Stimulated activated CD8-positive, alpha-beta memory T cell treated with anti-CD3 and anti-CD28 coated beads, Interleukin-2, amount 100 ng/mL, for 48 hours (primary cell): ENCODE measurements at places on chromosomes 4 and X.

GRCh38 chr4:14165222-14165920 is 537.8 kb upstream of the BOD1L1 start:
- DNase-seq, result no peak

DNA sequence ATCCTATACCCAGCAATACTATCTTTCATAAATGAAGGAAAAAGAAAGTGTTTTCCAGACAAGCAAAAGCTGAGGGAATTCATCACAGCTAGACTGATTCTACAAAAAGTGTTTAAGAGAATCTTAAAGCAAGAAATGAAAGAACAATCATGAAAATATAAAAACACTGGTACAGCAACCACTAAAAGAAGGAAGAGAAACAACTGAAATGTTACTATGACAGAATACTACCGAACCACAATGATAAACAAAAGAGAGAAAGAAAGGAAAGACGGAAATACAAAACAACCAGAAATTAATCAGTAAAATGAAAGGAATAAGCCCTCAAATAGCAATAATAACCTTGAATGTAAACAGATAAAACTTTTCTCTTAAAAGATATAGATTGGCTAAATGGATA is 110.8 kb upstream of the AFF2 start:
- DNase-seq, result no peak

DNA sequence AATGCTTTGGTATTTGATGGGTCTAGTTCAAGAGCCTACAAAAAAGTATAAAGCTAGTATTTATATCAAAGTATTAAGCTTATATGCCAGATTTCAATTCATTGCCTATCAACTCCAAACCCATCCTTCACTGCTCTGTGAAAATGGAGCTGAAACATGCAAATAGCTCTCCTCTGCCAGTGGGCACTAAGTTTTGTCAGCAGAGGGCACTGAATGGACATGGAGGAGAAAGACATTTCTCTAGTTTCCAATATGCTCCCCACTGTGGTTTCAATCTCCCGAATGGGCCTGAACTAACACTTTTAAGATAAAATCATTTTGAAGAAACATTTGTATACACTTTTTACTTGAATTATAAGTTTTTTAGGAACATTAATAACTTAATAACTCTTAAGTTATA is 12.4 kb downstream of the PPID start:
- DNase-seq, result no peak

DNA sequence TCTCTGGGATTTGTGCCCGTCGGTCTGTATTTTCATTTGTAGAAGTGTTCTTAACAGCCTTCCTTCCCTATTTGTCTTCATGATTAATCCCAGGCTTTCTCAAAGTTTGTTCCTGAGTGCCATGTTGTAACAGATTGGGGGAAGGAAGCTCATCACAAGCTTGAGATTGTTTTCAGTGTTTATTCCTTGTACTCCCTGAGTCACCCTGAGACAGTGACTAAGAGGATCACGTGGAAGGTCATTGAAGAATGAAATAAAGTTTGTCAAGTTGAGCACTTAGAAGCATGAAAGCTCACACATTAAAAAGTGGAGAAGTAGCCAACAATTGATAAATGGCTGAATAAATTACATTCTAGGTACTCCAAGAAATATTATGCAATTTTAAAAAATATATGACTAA is 153.5 kb upstream of the FAM241A start:
- DNase-seq, result no peak

GRCh38 chr4:145058256-145058655 is 39.7 kb downstream of the ANAPC10 start:
- no peak for DNase-seq

DNA sequence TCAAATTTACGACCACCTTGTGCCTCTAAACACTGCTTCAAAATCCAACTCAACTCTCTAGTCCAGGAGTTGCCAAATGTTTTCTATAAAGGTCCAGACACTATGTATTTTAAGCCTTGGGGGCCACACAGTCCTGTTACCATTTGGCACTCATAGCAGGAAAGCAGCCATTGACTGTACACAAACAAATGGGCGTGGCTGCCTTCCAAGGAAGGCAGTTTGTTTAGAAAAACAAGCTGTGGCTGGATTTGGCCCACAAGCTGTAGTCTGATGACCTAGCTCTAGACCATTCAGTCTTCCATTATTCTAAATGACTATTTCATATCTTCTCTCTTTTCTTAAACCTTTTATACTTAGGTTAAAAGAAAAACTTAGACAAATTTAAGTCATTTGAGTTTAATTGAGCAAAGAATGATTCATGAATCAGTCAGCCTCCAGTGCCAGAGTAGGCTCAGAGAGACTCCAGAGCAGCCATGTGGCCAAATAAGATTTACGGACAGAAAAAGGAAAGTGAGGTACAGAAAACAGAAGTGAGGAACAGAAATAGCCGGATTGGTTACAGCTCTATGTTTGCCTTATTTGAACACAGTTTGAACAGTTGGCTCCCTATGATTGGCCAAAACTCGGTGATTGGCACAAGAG is 825.8 kb upstream of the LCORL start:
- no peak for DNase-seq

DNA sequence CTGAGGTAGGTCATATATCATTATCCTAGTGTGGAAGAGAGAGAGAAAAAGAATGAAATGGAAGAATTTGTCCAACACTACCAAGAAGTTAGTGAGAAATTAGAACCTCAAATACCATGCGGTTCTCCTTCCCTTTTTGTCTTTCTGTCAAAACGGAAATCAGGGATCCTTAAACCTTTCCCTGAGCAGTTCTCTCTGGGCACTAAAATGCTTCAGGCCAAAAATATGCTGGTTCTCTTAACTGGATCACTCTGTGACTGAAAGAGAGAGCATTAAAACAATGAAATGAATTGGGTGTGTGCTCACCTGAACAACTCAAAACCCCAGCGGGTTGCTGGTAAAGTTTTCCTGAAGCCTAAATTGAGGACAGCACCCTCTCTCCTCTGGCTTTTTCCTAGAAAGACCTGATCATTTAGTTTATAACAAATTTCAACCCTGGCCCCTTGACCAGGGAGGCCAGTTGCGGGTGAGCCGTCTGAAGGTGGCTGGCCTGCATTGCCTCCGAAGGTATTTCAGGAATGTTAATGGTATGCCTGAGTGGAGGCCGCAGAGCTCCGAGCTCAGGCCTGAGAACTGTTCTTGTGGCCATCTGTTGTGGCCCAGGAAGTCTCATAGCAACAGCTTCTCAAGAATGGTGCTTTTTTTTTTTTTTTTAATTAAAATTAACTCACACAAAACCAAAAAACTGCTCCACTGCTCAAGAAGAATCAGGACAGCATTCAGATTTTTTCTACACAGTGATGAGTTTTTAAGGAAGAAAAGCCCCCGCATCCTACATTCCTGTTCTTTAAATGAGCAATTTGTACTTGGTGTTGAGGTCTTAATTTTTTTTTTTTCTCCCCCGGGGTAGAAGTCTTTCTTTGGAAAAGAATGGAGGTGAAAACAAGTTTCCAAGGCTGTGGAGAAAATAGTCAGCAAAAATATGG is 155.1 kb downstream of the SHROOM3 start:
- DNase-seq, result no peak

- DNase-seq, result no peak
Measured at GRCh38 chr4:121062521-121062920, 9.8 kb downstream of the NDNF start.

DNA sequence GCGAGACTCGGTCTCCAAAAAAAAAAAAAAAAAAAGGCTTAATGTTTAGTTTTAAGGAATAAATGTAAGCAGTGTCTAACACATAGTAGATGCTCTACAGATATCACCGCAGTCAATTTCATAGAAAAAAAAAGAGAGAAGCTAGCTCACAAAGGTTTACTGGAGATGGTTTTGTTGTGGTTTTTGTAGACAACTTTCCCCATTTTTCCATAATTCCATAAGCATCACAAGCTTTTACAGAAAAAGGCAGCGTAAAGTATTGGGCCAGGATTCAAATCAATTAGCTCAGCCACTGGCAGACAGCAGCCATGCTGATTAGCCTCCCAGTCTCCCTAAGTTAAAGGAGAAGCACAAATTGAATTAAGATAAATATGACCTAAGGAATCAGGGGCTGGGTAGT is 1.5 kb downstream of the GRSF1 start:
- DNase-seq, result no peak

- no peak for DNase-seq
Measured at GRCh38 chr4:111937368-111937767, 207.9 kb upstream of the FAM241A start.

DNA sequence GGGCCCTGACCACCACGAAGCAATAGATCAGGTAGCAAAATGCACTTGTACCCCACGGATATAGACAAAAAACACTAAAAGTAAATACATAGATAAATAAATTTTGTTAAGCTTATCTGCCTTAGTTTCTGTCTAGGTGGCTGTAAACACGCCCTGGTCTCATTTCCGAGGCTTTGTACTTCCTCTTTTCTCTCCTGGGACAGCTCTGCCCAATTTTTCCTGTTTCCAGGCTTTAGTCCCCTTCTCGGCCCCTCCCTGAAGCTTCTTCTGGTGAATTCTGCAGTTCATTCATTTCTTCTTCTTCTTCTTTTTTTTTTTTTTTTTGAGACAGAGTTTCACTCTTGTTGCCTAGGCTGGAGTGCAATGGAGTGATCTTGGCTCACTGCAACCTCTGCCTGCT is 73.4 kb upstream of the STOX2 start:
- no peak for DNase-seq

DNA sequence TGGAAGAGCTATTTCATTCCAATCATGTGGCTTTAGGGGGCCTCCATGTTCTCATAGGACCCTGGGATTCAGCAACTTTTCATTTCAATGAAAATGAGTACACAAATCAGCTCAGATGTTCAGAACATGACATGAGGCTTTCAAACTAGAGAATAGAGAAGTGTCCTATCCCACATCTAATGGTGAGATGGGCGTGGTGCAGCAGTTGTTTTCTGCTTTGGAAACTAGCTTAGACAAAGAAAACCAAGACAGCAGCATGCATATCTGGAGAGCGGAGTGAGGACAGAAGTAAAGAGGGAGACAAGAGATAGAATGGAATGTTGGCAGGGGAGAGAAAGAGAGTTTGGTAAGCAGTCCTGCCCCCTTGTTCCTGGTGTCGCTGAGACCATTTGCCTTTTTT is 1009.1 kb upstream of the IGFBP7 start:
- DNase-seq, result no peak

GRCh38 chr4:85475631-85476233 is 782 bp downstream of the ARHGAP24 start:
- no peak for DNase-seq

GRCh38 chrX:153778181-153778580 is 2.7 kb upstream of the SRPK3 start:
- no peak for DNase-seq

GRCh38 chrX:30967516-30967915 is 78.5 kb upstream of the TAB3 start:
- no peak for DNase-seq

- no peak for DNase-seq
Measured at GRCh38 chrX:74449322-74449936, 28.1 kb downstream of the SLC16A2 start.

GRCh38 chr4:184688447-184688846 is 38.9 kb downstream of the PRIMPOL start:
- no peak for DNase-seq

- DNase-seq, result no peak
Measured at GRCh38 chrX:44173219-44173618, 170.3 kb downstream of the EFHC2 start.

- DNase-seq, result no peak
Measured at GRCh38 chrX:28491941-28492340, 95.3 kb upstream of the IL1RAPL1 start.

DNA sequence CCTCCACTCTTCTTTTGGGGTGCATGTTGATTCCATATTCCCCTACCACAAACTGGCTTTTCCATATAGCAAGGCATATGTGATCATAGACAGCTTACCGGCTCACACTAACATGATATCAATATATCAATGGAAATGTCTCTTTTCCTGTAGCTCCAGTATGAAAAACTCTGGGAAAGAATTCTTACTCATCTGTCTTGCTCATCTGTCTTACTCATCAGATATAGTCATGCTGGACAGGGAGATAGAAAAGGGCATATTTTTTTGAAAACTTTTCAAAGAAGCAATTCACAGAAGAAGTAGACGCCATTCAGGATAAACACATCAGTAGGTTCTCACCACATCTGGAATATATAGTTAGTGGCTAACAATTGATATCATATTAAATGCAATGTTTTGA is 794.7 kb downstream of the RAB28 start:
- DNase-seq, result no peak

- DNase-seq, result no peak
Measured at GRCh38 chrX:24575496-24575895, 71.7 kb downstream of the PCYT1B start.

DNA sequence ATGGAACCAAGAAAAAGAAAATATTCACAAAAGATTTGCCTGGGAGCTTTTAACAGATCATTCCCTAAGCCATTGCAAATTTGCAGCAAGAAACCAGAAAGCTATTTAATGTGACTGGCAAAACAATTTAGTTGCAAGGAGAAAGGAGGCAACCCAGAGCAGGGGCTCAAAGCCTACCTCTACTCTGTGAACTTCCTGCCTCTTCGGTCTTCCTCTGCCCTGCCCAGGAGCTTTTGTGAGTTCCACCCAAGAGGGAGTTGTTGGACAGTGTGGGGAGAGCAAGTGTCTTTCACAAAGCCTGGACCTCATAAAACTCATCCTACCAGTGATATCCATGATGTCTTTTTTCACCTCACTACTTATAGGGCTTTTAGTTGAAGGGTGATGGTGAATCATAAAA is 107.4 kb downstream of the AFF1 start:
- no peak for DNase-seq

GRCh38 chr4:80963051-80963450 is 67.5 kb upstream of the BMP3 start:
- no peak for DNase-seq

DNA sequence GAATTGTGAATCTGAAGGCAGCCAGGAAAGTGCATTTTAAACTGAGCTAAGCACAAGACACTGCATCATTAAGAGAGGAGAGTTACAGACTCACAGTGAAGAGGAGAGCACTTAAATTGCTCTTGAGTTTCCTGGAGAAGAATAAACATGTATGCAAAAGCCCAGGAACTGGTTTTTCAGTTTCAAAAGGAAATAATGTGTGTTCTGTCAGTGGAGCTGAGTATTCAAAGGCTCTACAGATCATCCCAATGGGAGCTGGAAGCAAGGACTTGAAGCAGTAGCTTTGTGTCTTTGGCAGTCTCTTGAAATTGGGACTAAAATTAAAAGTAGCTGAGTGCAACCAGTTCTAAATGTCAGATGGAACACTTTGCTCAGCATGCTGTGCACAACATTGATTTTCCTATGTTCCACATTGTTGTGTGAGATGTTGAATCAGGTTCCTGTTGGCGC is 147.5 kb upstream of the ANK2 start:
- no peak for DNase-seq

- no peak for DNase-seq
Measured at GRCh38 chr4:3651267-3651845, 114.8 kb upstream of the ADRA2C start.

- DNase-seq, result no peak
Measured at GRCh38 chr4:1395941-1396805, 10.1 kb downstream of the NKX1-1 start.

- no peak for DNase-seq
Measured at GRCh38 chr4:25813448-25814106, 49.2 kb downstream of the SEL1L3 start.

- DNase-seq, result no peak
Measured at GRCh38 chr4:76637712-76638361, 202.8 kb downstream of the SHROOM3 start.

- no peak for DNase-seq
Measured at GRCh38 chrX:66717926-66718325, 79.0 kb upstream of the EDA2R start.

- no peak for DNase-seq
Measured at GRCh38 chr4:93317057-93317456, 511.5 kb upstream of the ATOH1 start.
